Fibroblast of villous mesenchyme (primary cell): ENCODE measurements at places on chromosomes 7 and 10. TPM values are rescaled to one million over a fixed set of nuclear protein-coding genes. Genes with fewer than 3 reads are reported as not detected.

Gene C7orf57
- under 0.01 and 0.43 TPM in 2 replicates for total RNA-seq

Gene EVX1
- not detected in 2 replicates for total RNA-seq

Gene MSMB
- not detected in 2 replicates for total RNA-seq

Gene ADRB1
- not detected in 2 replicates for total RNA-seq

Gene UCN3
- not detected in 2 replicates for total RNA-seq

Gene CDNF
- total RNA-seq = 0.43 and 1.3 TPM in 2 replicates

- DNase-seq = no peak
Observed at GRCh38 chr10:62980687-62981086, 152.4 kb upstream of the NRBF2 start.

DNA sequence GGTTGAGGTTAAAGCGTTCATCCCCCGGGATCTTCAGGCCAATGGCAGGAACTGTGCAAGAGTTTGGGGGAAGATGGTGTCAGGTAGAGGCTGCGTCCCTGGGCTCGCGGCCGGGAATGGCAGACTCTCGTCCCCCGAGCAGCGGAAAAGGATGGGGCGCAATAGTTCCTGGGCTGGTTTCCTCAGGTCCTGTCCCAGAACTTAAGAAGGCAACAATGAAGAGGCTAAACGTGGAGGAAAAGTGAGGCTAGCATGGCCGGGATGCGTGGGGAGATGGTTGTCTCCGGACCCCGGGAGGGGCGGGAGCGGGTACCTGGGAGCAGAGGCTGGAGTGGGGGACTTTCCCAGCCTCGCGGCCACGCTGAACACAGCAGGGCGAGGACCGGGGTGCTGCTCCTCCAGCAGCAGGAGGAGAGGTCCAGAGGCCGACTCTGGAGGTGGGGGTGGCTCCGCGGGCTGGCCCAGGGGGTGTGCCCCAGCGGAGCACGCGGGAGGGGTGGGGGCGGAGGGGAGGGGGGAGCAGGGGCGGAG lies 882 bp downstream of the IRF5 start:
- no peak for DNase-seq

DNA sequence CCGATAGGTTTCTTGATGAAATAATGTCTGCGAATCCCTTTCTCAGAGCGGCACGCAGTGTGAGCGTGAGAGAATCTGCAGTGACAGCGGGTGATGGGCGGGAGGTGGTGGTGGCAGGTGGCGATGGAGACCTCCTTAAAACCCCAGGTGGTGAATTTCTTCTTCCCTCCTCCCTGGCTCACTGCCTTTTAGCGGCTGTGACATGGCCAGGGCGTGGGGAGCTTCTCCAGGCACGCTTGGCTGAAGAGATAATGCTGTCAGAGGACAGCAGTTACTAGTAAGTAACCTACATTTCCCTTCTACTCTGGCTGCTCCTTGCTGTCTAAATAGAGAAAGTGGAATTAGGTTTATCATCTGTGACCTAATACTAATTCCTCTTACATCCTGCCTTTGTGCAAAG lies 141.4 kb upstream of the INSYN2A start:
- DNase-seq = peak; percentile 4

GRCh38 chr7:36736090-36736898 lies 12.0 kb upstream of the AOAH start:
- DNase-seq = no peak

- DNase-seq = peak; percentile 82
Observed at GRCh38 chr7:129831424-129832058, 121.2 kb downstream of the UBE2H start.

- DNase-seq = peak; percentile 46
Observed at GRCh38 chr7:23938937-23939552, 229.0 kb downstream of the STK31 start.

DNA sequence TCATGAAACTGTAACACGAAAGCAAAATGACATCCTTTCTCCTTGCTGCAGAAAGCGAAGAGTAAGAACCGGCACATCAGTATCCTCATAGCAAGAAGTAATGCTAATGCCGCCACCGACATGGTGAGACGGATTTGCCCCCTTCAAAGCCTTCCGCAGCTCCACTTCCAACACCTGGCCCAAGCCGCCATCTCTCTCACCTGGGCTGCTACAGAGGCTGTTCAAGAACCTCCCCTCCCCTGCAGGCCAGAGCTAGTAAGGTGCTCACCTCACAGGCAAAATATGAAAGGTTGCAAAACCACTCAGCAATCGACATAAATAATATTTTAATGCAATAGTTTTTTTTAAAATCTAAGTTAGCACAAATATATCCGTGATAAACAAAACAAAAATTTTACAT lies 123.9 kb upstream of the FRMD4A start:
- DNase-seq = no peak

DNA sequence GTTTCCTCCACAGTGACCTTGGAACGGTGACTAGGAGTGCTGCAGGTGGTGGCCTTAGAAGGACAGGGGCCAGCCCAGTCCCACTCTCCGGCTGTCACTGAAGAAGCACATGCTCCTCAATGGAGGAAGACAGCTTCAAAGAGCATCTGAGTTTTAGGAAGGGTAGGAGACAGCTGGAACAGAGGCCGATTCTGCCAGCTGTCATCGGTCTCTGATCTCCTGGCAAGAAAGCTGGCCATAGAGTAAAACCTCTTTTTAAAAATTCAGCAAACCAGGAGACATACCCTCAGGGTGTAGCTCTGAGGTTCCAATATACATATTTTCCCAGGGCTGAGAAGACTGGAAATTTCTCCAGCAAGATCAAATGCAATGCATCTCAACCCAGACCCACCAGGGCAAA lies 55.9 kb downstream of the KCNMA1 start:
- no peak for DNase-seq

DNA sequence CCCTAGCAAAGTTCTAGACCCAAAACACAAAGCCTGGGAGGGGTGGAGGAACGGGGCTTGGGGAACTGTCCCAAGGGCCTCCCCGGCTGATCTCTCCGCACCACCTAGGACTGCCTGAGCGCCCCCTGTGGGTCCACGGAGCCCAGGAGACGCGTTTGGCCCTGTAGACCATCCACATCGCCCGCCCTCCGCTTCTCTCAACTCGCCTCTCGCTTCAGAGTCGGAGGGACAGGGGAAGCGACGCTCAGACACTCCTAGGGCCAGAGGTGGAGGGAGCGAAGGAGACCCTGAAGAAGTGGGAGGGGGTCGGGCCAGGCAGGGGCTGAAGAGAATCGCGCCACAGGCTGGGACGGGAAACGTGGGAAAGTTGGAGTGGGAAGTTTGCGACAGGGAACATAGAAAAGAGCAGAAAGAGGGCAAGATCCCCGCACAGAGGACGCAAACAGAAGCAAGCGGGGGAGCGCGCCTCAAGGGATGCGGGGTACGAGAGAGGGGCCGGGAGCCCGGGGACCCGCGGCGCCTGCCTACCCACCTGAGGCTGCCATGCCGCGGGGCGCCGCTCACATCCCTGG lies 378 bp downstream of the PIK3AP1 start:
- no peak for DNase-seq

DNA sequence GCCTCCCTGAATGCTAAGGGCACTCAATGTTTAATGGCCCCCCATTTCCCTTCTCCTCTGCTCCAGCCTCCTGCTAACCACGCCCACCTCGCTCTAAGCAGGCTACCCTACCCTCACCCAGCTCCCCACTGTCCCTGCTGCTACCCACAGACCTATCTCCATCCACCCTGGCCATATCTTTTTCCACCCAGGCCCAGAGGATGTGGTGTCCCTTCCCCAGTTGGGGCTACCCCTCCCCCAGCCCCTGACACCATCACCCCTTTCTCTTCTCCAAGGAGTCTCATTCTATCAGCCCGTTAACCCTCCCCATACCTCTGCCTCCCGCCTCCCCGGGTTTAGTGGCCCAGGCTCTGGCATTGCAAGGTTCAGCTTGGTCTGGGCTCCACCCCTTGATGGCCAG lies 28.9 kb upstream of the PPIF start:
- no peak for DNase-seq
